ENCODE measurements at places on chromosomes 16 and 17.

- peak; percentile 72 for DNase-seq
Observed at GRCh38 chr17:64281962-64282752, 19.1 kb upstream of the TEX2 start.

- no peak for DNase-seq
Observed at GRCh38 chr16:89742948-89743347, 21.6 kb downstream of the ZNF276 start.

GRCh38 chr17:49063652-49064051 is 66.5 kb downstream of the IGF2BP1 start:
- peak; percentile 72 for DNase-seq

DNA sequence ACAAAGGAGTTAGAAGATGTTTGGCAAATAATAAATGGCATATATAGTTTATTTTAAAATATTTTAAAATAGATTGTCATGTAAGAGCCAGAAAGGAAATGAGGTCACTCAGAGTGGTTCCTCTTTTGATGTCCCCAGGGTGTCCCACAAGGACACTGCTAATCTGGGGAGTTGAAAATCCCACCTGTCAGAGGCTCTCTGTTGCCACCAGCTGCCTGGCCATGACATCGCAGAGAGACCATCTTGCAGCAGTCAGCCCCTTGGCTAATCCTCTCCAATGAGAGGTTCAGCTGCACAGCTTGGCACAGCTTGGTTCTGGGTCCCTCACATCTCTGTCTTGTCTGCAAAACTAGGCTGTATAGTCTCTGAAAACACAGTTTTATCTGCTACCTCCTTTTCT is 11.0 kb upstream of the RBFOX1 start:
- DNase-seq = no peak

DNA sequence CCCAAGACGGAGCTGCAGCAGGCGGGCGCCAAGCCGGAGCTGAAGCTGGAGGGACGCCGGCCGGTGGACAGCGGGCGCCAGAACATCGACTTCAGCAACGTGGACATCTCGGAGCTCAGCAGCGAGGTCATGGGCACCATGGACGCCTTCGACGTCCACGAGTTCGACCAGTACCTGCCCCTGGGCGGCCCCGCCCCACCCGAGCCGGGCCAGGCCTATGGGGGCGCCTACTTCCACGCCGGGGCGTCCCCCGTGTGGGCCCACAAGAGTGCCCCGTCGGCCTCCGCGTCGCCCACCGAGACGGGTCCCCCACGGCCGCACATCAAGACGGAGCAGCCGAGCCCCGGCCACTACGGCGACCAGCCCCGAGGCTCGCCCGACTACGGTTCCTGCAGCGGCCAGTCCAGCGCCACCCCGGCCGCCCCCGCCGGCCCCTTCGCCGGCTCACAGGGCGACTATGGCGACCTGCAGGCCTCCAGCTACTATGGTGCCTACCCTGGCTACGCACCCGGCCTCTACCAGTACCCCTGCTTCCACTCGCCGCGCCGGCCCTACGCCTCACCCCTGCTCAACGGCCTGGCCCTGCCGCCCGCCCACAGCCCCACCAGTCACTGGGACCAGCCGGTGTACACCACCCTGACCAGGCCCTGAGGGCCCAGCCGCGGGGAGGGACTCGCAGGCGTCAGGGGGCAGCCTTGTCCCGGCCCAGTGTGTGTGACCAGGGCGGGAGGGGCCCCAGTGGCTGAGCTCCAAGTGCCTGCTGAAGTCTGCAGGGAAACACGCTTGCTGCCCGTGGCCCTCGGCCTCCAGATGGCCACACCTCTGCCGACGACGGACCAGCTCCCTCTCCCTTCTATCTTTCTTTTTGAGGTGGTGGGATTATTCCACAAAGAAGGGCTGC is 3.4 kb downstream of the SOX8 start:
- no peak for DNase-seq

- no peak for DNase-seq
Observed at GRCh38 chr17:77549726-77550366, 408.7 kb upstream of the TNRC6C start.
